Stimulated activated CD8-positive, alpha-beta memory T cell treated with anti-CD3 and anti-CD28 coated beads, Interleukin-15, amount 100 ng/mL, for 24 hours (primary cell): ENCODE measurements at places on chromosomes 5 and 9.
A peak's percentile ranks its signal among the peaks of the same experiment; 100 is the strongest.

DNA sequence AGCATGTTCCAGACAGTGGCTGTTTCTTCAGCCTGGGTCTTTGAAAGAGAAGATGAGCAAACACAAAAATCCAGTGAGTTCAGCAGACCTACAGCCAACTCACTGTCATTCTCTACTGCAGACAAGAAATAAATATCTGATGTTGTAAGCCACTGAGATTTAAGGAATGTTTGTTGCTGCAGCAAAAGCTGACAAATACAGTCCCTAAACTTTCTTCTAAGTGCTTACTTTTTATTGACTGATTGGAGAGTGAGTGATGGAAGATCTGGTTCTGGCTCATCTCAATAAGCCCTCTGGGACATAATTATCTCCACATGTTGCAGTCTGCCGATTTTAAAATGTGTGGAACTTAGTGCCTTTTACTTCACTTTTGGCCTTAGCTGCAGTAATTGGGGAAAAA lies 69.9 kb upstream of the LMNB1 start:
- DNase-seq, result no peak

GRCh38 chr9:136847826-136848392 lies 1.3 kb upstream of the PHPT1 start:
- DNase-seq, result peak; percentile 39

DNA sequence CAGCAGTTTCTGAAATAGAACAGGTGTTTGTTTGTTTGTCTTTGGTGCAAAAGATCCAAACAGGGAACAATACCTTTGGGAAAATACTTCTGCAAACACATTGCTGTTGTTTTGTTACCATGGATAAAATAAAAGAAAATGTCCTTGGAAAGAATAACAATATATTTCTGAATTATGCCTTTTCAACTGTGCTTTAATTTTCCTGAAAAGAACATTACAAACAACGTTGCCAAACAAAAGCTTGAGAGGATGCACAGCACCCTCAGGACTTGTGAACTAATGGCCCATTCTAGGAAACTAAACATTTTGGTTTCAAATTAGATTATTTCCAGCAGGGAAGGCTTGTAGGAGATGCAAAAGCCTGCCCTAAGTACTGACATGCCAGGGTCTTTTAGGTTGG lies 967.2 kb downstream of the TLE4 start:
- DNase-seq, result no peak

DNA sequence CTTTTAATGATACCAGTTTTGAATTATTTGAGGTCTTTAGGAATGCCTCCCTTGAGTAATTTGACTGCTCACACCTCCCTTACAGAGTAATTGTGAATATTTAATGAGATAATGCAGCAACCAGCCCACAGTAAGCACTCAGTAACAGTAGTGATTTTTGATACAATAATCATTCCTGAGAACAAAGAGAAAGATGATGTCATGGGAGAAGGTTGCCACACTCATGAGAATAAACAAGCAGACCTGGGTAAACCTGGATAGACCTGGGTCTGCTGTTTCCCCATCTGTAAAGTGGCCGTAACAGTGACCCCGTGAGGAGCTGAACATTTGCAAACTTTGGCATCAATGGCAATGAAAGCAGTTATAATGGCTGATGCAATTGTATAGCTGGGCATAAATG lies 4.2 kb downstream of the C1QTNF2 start:
- DNase-seq, result no peak

- DNase-seq, result no peak
These were observed 60.5 kb downstream of the TLE1 start for GRCh38 chr9:81628897-81629296.

DNA sequence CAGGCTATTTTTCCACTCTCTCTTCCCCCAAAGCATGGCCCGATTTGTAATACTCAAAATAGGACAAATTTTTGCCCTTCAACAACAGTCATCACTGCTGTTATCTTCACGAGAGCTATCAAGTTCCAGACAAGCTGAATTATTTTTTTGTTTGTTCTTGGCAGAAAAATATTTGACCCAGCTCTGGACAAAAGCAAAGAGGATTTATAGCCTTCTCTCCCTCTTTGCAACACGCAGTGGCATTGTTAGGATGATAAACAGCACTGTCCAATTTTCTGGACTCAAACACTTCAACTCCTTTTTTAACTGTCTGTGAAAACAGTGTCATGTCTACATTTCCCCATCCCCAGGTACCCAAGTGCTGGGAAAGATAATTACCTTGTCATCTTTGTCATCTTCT lies 160.3 kb downstream of the SLF1 start:
- no peak for DNase-seq

DNA sequence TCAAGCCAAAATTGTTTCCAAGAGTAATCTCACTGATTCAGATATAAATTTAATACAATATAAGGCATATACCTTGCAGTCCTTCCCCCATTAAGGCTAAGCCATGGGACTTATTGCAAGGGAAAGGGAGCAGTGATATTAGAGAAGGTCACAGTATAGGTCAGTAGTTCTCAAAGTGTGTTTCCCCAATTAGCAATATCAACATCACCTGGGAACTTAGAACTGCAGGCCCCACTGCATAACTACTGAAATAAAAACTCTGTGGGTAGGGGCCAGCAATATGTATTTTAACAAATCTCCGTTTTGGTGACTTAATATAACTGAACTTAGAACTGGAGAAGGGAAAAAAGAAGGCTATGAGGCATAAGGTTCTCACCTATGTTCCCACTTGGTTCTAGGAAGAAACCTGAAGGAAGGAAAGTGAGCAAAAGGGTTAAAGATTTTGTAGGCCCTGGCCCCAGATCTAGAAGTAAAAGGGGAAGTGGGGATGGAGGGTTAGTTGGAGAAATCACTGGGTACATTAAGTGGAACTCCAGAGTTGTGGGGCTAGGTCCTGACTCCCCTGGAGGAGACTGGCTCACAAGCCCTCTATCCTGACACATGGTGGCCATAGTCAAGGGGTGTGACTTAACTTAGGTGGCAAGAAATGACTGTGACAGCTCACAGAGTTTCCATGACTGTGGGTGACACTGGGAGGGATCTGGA lies 40.7 kb downstream of the WDR36 start:
- no peak for DNase-seq

GRCh38 chr5:34487956-34488355 lies 168.2 kb upstream of the RAI14 start:
- no peak for DNase-seq

GRCh38 chr9:100989731-100990130 lies 38.8 kb upstream of the PLPPR1 start:
- no peak for DNase-seq

DNA sequence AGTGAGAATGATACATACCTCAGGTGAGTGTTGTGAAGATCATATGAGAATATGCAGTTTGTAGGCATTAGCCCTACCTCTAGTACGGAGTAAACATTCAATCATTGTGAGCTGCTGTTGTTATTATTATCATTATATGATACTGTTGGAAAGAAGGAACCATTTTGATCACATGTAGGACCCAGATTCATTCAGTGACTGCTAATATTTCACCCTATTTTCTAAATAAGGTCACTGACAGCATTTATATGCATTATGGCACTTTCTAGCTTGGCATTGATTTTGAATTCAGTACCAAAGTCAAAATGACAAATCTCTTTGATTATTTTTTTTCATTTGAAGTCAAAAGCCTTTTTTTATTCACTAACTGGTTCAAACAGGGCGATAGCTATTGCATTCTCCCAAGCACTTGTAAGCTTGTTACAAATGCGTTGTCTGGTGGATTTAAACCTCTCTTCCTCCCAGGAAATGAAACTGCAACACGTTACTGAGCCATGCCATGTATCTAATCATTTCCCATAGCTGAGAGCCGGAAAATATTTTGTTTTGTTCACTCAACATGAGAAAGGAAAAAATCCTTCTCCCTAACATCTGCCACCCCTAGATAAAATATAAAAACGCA lies 320.8 kb upstream of the SGCD start:
- no peak for DNase-seq

GRCh38 chr9:124652203-124652602 lies 118.9 kb downstream of the NR6A1 start:
- no peak for DNase-seq

DNA sequence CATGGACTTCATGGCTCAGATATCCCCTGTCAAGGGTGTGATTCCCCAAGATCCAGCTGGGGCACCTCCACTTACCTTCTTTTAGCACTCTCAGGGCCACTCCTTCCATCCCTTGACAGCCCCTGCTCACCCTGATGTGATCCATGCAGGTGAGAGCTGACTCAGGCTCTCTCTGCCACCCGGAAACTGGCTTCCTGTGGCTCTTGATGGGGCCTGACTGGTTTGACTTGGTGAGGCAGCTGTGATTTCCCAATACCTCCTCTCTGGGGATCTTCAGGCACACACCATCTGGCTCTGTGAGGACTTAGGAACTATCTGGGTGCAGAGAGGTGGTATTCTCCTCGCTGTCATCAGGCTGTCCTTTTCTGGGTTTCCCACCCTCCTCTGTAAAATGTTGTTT lies 7.9 kb upstream of the FAT2 start:
- DNase-seq, result no peak

DNA sequence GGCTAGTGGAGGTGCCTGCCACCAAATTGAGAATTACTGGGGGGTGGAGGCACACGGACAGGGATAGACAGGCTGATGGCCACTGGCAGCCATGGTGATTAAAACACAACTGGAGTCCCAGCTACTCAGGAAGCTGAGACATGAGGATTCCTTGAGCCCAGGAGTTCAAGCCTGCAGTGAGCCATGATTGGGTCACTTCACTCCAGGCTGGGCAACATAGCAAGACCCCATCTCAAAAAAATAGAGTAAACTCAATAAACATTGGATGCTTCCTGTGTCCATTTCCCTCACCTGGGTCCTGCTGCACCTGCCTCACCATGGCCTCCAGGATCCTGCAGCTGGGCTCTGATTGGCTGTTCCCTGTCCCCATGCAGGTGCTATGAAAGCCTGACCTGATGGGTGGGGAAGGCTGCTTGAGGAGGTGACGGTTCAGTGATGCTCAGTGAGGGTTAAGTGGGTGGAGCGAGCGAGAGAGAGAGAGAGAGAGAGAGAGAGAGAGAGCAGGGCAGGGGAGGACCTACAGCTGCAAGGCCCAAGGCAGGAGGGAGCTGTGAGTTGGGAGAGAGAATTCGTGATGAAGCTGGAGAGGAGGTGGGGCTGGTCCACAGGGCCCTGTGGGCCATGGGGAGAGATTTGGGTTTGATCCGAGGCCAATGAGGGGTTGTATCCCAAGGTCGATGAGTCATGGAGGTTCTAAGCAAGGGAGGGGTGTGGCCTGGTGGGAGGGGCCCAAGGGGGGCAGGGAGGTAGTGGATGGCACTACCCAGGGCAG lies 36.7 kb upstream of the FUBP3 start:
- DNase-seq, result no peak

DNA sequence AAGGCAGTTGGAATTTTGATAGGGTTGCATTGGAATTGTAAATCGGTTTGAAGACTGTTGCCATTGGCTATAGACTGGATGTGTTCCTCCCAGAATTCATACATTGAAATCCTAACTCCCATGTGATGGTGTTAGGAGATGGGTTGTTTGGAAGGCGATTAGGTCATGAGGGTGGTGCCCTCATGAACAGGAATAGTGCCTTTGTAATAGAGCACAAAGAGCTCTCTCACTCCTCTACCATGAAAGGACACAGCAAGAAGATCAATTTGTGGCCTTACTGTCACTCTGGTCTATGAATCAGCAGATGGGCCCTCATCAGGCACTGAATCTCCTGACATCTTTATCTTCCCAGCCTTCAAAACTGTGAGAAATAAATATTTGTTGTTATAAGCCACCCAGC lies 133.2 kb downstream of the PARP8 start:
- no peak for DNase-seq

DNA sequence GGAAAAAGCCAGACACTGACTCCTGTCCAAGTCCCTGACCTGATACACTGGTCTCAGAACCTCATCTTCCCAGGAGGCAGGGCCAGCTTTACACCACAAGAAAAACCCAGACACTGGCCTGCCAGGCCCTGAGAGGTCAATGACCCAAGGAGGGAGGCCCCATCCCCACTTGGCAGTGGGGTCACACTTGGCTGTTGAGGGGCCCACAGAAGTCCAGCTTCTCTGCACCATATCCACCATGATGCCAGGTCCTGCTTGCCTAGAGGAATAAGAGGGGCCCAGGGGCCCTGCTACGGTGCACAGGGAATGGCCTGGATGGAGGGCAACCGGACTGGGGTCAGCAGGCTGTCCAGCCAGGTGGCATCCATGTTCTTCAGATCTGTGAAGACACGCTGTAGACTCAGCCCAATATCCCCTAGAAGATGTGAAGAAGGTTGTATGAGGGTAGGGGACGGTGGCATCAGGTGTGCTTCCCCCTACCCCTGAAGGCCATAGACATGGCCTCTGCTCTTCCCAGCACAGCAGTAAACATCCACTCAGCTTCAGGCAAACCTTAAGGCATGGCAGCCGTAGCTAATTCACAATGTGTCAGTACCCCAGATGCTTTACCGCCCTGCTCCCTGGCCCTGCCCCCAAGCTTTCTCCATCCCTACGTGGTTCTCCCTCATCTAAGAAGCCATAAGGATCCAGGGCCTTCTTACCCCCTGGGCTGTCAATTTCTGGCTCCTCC lies 6.7 kb downstream of the IRF1 start:
- no peak for DNase-seq

DNA sequence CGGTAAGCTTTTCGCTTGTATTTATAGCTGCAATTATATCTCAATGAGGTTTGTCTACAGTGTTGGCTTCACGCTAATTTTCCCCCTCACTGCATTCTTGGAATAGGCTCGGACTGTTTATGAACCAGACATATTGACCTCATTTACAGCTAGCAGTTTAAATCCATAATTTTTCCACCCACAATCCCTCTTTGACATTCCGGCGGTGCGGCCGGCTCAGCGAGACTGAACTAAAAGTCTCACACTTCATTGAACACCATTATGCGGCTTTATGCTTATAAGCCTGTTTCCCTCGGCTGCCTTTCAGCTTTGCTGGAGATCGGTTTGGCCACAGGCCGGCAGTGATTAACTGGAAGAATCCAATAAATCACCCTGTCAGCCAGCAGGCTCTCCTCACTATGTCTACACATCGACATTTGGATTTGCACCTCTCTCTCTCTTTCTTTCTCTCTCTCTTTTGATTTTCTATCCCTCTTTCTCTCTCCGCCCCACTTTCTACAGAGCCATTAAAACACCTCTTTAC lies 315.0 kb upstream of the TLE4 start:
- DNase-seq, result no peak

GRCh38 chr5:40734986-40735385 lies 20.8 kb downstream of the TTC33 start:
- no peak for DNase-seq

- no peak for DNase-seq
These were observed 115.3 kb upstream of the FSTL4 start for GRCh38 chr5:133727636-133728035.

DNA sequence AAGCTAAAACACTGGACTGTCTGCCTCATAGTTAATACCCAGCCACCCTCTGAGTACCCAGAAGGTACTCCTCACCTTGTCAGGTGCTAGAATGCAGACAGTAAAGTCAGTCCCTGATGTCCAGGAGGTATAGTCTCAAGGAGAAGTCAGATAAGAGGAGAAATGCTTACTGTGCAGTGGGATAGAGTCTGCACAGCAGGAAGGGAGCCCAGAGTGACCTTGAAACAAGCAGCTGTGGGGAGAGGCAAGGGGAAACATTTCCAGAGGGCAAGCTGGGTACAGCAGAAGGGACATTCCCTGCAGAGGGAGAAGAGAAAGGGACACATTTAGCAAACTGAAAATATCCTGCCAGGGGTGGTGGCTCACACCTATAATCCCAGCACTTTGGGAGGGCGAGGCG lies 122.7 kb downstream of the GCNT1 start:
- DNase-seq, result no peak

- DNase-seq, result no peak
These were observed 95.6 kb downstream of the ARSB start for GRCh38 chr5:78889369-78890140.

- DNase-seq, result no peak
These were observed 121.5 kb downstream of the MAST4 start for GRCh38 chr5:66717455-66718373.

- no peak for DNase-seq
These were observed 547.6 kb downstream of the RAB3C start for GRCh38 chr5:59130431-59130830.
